Foreskin keratinocyte (primary cell): ENCODE measurements at places on chromosomes 5 and 9. TPM values are rescaled to one million over a fixed set of nuclear protein-coding genes. Genes with fewer than 3 reads are reported as not detected.

Gene MSMP
- not detected in 2 replicates for polyA plus RNA-seq

Gene FGF10
- polyA plus RNA-seq, result not detected in 2 replicates

Gene GPX3
- 12.7 and 26.6 TPM in 2 replicates for polyA plus RNA-seq

Gene INSYN2B
- polyA plus RNA-seq, result 0.13 and 0.26 TPM in 2 replicates

Gene C9orf153
- polyA plus RNA-seq, result 0.09 and 0.23 TPM in 2 replicates

Gene IL4
- polyA plus RNA-seq, result not detected in 2 replicates

Gene STPG3
- not detected in 2 replicates for polyA plus RNA-seq

Gene IL17B
- not detected in 2 replicates for polyA plus RNA-seq

Gene TPRN
- 6.1 TPM in 2 replicates for polyA plus RNA-seq

Gene SWI5
- 40.6 and 46.1 TPM in 2 replicates for polyA plus RNA-seq

- DNase-seq, result no peak
Measured at GRCh38 chr9:8020186-8020585, 220.6 kb upstream of the DMAC1 start.

GRCh38 chr9:99820685-99821395, 845 bp upstream of the NR4A3 start:
- peak; percentile 54 for DNase-seq

DNA sequence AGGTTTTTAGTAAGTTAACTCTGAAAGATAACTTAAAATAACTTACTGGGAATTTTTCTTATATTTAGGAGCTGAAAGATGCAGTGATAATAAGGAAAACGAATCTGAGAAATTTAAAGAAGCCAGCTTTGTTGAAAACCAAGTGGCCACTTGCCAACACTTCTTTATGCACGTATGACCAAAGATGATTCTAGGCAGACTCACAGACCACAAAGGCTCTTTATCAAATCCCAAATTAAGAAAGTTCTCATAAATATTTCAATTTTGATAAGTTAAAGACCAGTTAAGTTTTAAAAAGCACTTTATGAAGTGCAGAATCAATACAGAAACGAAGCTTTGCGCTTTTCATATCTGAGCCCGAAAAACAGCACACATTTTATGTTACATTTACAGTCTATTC, 1.5 kb downstream of the AFF4 start:
- peak; percentile 7 for DNase-seq

DNA sequence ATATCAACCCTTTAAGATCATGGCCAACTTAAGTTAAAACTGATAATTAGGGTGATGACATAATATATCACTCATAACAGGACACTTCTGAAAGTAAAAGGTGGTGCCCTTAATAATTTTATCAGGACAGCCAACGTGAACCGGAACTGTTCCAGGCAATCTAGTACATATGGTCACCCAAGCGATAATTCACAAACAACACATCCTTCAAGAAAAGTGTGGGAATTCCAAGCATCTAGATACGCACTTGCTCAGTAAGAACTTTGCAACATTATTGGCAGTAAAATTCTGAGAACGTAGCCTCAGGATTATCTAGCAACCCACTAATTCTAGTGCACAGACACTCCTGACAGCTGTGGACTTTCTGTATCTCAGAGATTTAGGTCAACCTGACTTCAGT, 85.7 kb downstream of the ALDH7A1 start:
- DNase-seq, result no peak

DNA sequence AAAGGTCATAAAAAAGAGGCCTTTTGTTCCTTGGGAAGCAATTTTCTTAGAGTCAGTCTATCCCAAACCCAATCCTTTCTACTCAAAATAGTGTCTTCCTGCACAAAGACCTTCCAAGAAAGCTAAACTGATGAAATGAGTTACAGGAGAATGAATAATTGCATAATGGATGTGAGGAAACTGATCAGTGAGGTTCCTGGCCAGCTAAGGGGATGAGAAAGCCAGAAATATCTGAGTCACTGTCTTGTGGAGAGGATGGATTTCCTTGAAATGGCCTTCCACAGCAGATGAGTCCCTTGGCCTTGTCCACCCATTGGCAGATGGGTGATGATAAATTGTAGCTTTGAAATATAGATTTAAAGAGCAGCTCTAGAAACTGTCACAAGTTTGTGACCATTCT, 756.1 kb downstream of the DNAH5 start:
- peak; percentile 5 for DNase-seq

GRCh38 chr5:108765647-108766046, 17.9 kb downstream of the FER start:
- DNase-seq, result no peak

DNA sequence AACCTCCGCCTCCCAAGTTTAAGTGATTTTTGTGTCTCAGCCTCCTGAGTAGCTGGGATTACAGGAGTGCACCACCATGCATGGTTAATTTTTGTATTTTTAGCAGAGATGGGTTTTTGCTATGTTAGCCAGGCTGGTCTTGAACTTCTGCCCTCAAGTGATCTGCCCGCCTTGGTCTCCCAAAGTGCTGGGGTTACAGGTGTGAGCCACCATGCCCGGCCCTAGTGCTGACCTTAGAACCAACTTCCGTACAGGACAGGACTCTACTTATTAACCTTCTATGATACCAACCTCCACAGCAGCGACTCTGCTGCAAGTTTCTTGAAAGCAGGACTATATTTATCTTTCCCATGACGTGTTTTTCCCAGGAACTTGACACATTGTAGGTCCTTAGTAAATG, 176.9 kb downstream of the RGS3 start:
- DNase-seq, result no peak

GRCh38 chr5:72380492-72381274, 60.5 kb downstream of the PTCD2 start:
- DNase-seq, result no peak

GRCh38 chr5:53262348-53262970, 152.9 kb upstream of the MOCS2 start:
- DNase-seq, result peak; percentile 74

- peak; percentile 97 for DNase-seq
Measured at GRCh38 chr9:114278881-114279570, 43.9 kb upstream of the ORM1 start.

- DNase-seq, result no peak
Measured at GRCh38 chr5:3265936-3266335, 329.7 kb upstream of the IRX1 start.

GRCh38 chr5:153883854-153884611, 154.7 kb downstream of the FAM114A2 start:
- DNase-seq, result no peak
